Fibroblast of upper back skin (primary cell): ENCODE measurements at places on chromosomes 7 and 10.

GRCh38 chr10:34196058-34196433, 619.0 kb downstream of the PARD3 start:
- no peak for DNase-seq

DNA sequence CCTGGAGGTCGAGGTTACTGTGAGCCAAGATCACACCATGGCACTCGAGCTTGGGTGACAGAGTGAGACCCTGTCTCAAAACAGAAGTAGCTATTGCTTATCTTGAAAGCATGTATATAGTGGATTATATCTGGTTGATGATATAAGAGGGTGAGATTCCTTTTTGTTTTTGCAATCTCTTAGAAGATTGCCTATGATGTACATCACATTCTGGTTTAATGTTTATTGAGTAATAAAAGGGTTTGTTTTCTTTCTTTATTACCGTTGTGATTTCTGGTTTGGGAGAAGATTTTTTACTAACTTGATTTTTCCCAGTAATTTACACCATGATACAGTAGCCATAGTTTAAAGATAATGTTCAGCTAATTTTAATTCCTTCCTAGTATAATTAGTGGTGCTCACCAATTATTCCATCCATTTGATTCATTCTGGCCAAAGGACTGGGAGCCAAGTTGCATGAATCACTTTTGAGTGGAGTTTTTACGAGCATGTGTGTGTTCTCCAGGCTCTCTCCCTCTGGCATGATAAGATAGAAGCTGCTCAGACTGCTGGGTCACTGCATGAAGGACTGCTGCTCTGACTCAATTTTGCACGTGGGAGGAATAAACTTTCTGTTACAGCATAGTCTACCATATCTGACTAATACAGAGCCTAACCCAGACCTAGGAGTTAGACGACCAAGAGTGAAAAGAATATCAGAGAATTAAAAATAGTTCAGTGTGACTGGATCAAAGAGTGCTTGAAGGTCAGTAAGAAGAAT, 13.5 kb upstream of the TSPAN13 start:
- peak; percentile 96 for DNase-seq

GRCh38 chr10:14022954-14023672, 307.6 kb downstream of the FRMD4A start:
- peak; percentile 27 for DNase-seq

- DNase-seq = no peak
Observed at GRCh38 chr10:117684046-117684610, 141.6 kb downstream of the EMX2 start.

GRCh38 chr10:60973086-60973485, 29.1 kb upstream of the RHOBTB1 start:
- DNase-seq = no peak

DNA sequence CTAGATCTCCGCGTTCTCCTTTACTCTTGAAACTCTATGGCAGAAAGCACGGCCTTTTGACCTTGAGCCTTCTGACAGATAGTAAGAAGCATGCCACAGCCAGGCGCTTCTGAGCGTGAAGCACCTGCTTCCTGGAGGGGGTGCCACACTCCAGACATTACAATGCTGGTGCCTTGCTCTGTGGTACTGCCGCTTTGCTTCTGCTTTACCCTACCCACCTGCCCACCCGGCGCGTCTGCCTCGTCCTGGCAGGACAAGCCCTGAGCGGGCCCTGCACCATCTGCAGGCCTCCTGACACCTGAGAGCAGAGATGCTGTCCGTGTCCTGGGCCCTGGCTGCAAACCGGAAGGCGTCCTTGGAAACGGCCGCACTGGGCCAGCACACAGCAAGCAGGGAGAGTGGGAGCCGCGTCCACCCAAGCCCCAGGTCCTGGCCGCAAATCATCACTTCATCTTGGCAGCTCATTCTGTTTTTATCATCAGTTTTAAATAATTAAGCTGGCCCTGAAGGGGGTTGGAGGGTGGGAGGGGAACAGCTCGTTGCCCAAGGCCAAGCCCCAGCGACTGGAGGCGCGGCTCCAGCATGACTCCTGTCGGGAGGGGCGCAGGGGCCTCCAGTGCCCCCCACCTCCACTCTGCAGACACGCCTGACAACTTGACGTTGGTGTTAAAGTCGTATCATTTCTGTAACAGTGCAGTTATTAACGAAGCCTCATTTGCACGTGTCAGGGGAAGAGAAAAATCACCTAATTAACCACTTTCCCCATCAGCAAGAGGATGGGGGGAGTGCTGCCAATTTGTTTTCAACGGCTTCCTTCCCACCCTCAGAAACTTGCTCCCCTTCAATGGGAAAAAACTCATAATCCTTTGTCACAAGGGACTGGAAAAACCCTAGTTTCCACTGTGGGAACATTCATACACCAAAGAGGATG, 132.2 kb downstream of the MAD1L1 start:
- DNase-seq = no peak

GRCh38 chr10:79981450-79982361, 32.8 kb upstream of the SFTPD start:
- DNase-seq = peak; percentile 33

DNA sequence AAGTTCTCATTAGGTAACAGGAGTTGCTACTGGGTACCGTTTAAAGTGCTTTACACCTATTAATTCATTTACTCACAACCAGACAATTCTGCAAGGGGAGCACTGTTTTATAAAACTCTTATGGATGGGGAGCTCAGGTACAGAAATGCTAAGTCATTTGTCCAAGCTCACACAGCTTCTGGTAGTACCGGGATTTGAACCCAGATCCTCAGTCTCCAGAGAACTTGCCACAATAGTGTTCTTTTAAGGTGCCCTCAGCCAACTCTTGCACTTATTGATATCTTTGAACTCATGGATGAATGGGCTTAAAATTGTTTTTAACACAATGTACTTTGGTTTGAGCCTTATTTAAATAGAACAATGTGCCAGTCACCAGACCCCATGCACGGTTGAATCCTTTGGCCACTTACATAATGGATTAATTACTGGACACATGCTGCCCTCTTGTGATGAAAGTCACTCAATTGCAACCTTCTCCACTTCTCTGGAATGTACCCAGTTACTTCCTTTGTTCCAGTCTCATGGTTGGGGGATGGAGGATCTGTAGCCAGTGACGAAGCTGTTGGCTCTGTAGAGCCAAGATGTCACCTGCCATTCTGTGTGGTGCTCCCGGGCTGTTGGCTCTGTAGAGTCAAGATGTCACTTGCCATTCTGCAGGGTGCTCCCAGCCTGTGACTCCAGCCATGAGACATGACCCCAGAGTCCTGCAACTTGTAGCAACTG, 65.6 kb downstream of the NOD1 start:
- peak; percentile 81 for DNase-seq

GRCh38 chr10:117609095-117609795, 66.7 kb downstream of the EMX2 start:
- DNase-seq = peak; percentile 97

GRCh38 chr10:78867555-78867939, 201.2 kb upstream of the ZMIZ1 start:
- DNase-seq = no peak

- DNase-seq = no peak
Observed at GRCh38 chr10:95693071-95693667, 558 bp downstream of the TCTN3 start.

GRCh38 chr10:68212721-68213352, 19.1 kb downstream of the ATOH7 start:
- DNase-seq = peak; percentile 43

DNA sequence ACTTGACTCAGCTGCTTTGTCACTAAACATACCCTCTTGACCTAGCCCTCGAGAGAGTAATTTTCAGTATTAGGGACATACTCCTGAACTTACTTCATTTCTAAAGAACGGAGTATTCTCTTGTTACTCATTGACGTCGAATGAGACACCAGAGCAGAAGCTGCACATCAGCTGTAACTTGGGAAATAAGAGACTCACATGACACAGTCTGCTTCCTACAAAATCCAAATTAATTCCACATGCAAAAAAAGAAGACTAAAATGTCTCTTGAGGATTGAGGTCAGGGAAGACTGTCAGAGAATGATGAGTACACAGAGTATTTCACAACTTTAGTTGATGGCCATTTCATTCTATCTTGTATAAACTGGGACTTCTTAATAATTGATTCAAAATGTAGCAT, 114.7 kb upstream of the EGFR start:
- DNase-seq = peak; percentile 98

GRCh38 chr7:127792528-127793342, 140.7 kb downstream of the SND1 start:
- DNase-seq = no peak

DNA sequence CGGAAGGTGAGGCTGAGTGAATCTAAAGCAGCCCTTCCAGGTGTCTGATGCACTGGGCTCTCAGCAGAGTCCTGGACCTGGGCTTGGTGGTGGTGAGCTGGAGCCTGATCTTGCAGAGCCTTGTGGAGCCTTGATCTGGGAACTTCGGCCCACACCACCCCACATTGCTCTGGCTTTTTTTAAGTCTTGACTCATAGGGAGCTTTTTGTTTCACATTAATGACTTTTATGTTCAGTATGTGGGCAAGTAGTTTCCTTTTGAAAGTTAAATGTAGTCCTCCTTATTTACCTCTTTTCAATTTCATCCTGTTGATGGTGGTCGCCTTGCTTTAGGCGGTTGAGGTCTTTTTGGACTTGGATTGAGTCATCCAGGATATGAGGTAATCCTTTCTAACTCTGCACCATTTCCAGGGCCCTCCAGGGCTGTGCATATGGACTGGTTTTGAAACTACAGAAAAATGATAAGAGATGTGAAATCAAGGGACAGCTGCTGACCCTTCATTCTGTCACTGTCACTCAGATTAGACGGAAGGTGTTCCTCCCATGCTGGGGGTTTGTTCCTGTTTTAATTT, 2.9 kb upstream of the NRAP start:
- DNase-seq = peak; percentile 31

GRCh38 chr10:3172081-3172445, 519 bp downstream of the PITRM1 start:
- peak; percentile 61 for DNase-seq

GRCh38 chr10:119198438-119198837, 8.9 kb upstream of the GRK5 start:
- no peak for DNase-seq

GRCh38 chr7:39644170-39644569, 20.8 kb downstream of the RALA start:
- peak; percentile 75 for DNase-seq

- no peak for DNase-seq
Observed at GRCh38 chr7:70582927-70583895, 548.7 kb upstream of the GALNT17 start.

DNA sequence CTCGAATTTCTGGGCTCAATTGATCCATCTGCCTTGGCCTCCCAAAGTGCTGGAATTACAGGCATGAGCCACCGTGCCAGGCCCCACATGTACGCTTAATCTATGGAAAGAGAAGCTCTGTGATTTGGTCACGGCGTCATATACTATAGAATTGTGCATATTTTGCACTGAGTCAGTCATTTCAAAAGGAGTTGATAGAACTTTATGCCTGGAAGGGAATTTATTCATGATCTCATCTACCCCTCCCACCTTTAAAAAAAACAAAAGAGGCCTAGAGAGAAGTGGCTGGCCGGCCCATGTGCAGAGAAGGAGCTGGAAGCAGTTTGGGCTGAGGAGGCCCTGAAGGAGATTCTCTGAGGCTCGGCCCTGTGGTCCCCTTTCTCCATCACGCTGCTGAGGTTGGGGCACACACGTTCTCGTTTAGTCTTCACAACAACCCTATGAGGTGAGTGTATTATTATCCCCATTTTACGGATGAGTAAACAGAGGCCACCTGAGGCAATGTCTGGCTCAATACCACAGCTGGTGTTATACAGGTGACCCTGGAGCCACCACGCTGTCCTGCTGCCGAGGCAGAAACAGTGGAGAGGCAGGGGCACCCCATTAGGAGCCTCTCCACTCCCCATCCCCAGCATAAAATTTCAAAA, 47.2 kb upstream of the ZRANB1 start:
- no peak for DNase-seq

GRCh38 chr7:139431010-139431409, 52.5 kb downstream of the KLRG2 start:
- DNase-seq = no peak

DNA sequence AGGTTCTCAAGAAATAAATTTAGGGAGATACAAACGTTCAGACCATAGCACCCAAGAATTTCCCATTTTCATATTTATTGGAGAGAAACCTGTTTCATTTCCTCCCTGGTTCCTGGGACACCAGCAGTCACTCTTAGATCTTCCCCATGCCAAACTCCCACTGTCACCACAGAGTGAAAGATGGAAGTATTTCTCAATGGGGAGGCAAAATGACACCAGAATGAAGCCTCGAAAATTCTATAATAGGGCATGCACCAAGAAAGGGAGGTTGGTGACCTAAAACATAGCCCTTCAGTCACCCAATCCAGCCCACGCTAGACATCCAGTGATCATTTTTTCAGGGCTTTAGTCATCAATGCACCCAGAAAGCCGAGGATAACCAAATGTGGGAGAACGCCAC, 148.1 kb upstream of the PLXDC2 start:
- no peak for DNase-seq

- peak; percentile 18 for DNase-seq
Observed at GRCh38 chr7:39757604-39758003, 134.2 kb downstream of the RALA start.

DNA sequence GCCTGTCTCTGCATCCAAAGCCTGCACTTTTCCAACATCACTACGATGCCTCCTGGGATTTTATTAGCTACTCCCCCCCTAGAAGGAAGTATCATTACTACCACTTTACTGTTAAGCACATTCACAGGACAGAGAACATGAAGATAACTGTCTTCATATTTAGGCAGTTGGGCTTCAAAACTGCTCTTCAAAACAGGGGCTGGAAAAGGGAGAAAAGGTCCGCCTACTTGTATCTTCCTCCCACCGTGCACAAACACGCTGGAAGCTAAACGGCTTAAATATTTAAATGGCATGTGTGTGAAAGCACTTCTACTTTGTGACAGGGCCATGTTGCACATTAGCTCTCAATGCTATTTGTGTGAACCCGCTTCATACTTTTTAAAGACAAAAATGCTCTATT, 999 bp downstream of the ITIH5 start:
- DNase-seq = no peak

DNA sequence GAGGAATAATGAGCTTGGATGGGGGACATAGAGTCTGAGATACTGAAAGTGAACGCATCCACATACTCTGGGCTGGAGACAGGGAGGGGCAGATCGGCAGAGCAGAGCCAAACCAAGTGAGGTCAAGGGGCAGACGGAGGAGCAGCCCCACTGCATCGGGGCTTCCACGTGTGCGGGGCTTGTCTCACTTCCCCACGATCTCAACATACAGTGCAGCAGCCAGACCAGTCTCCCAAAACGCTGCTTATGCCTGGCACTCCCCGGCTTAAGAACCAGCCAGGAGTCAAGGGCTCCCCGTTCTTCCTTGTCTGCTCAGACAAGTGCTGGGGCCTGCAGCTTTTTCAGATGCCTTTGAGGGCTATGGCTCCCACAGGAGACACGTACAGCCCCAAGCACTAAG, 43.6 kb downstream of the PARP12 start:
- no peak for DNase-seq

DNA sequence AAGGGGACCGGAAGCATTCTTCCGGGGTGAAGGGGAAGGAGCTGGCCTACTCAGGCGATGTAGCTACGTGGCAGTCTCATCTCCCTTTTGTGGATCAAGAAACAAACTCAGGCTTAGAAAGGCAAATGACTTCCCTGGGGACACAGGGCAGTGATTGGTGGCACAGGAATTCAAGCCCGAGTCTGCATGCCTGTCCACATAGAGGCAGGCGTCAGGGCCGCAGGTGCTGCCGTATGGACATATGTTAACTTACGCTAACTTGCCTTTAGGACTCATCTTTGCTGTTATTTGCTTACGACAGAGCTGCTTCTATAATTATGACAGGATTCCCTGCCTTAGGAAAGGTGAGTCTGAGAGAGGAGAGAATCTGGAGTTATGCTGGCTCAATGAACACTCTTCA, 42.3 kb upstream of the KLF6 start:
- DNase-seq = no peak
